GM12878 (cell line): ENCODE measurements at places on chromosomes 3 and 15. TPM values are rescaled to one million over a fixed set of nuclear protein-coding genes. Genes with fewer than 3 reads are reported as not detected.

CBLB gene
- polyA plus RNA-seq, result 47.4 and 49.8 TPM in 2 replicates

GRCh38 chr3:18989237-18989795 is 159.0 kb upstream of the KCNH8 start:
- no peak for DNase-seq

- no peak for DNase-seq
Measured at GRCh38 chr15:73352082-73352481, 16.7 kb downstream of the HCN4 start.

- DNase-seq, result no peak
Measured at GRCh38 chr3:172343979-172344378, 104.3 kb downstream of the GHSR start.

CD86 gene
- 52.4 and 53.5 TPM in 2 replicates for polyA plus RNA-seq

C3orf22 gene
- not detected in 2 replicates for polyA plus RNA-seq
